Right renal cortex interstitium (tissue), 3 donors: ENCODE measurements at places on chromosomes 2 and 18. TPM values are rescaled to one million over a fixed set of nuclear protein-coding genes. Genes with fewer than 3 reads are reported as not detected.

GRCh38 chr2:191204433-191204832, 40.8 kb upstream of the MYO1B start:
- DNase-seq, result no peak

DNA sequence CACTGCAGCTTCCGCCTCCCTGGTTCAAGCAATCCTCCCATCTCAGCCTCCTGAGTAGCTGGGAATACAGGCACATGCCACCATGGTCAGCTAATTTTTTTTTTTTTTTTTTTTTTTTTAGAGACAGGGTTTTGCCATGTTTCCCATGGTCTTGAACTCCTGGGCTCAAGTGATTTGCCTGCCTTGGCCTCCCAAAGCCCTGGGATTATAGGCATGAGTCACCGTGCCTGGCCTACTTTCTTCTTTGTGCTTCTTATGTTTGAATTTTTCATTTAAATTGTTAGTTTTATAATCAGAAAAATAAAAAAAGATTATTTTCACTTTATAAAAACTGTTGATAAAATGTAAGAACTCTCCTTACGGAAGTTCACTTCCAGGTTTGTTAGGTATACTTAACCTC, 101.5 kb upstream of the LPIN2 start:
- DNase-seq, result no peak

- no peak for DNase-seq
Measured at GRCh38 chr2:232421189-232421785, 14.6 kb downstream of the ALPG start.

GRCh38 chr2:218858671-218859555, 692 bp upstream of the WNT6 start:
- DNase-seq, result no peak

GRCh38 chr2:26196683-26197418, 24.0 kb downstream of the GAREM2 start:
- DNase-seq, result no peak

- DNase-seq, result no peak
Measured at GRCh38 chr2:189552334-189552990, 28.1 kb downstream of the SLC40A1 start.

DNA sequence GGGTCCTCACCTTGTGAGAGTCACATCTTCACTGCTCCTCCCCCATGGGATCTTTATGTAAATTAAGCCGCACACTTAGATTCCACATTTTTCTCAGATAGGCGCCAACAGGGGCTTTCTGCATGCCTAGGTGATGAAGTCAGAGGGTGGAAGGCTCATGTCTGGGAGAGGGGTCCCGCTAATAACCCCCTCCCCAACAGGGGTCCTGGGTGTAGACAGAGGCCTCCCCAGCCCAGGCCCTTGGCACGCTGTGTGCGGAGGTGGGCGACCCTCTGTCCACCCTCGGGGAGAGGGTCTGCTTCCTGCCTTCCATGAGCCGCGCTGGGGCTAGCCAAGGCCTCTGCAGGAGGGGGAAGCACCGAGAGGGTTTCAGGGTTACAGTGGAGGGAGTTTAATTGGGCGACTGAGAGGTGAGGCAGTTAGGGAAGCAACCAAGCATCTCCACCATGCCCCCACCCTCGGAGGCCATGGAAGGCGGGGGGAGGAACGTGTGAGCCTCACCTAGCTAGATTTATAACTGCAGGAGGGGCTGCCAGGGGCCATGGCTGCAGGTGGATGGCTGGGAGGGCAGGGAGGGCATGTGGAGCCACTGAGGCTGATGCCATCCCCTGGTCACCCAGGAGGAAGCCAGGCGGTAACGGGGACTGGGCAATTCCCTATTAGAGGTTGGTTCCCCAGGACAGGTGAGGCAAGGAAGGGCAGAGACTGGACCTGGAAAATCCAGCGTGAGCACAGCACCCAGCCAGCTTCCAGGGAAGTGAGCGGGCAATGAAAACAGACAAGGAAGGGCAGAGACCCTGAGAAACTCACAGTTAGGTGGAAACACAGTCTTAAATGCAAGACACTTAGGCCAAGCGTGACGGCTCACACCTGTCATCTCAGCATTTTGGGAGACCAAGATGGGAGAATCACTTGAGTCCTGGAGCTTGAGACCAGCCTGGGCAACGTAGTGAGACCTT, 7.7 kb upstream of the PXDN start:
- no peak for DNase-seq

- DNase-seq, result no peak
Measured at GRCh38 chr2:145190031-145190703, 670.2 kb upstream of the ZEB2 start.

DNA sequence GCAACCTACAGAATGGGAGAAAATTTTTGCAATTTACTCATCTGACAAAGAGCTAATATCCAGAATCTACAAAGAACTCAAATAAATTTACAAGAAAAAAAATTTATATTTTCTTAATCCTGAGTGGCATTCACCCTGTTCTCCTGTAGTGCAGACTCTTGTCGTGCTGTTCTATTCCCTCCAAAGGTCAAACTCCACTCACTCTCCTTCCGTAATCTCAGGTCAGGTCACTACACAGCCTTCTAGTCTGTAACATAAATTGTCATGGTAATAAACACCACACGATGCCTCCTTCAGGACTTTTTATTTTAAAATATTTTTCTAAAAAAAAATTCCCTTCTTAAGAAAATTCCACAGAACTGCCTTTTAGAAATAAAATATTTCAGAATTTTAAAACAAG, 417.9 kb upstream of the GCFC2 start:
- no peak for DNase-seq

- no peak for DNase-seq
Measured at GRCh38 chr18:31970617-31971016, 27.7 kb upstream of the TRAPPC8 start.

DNA sequence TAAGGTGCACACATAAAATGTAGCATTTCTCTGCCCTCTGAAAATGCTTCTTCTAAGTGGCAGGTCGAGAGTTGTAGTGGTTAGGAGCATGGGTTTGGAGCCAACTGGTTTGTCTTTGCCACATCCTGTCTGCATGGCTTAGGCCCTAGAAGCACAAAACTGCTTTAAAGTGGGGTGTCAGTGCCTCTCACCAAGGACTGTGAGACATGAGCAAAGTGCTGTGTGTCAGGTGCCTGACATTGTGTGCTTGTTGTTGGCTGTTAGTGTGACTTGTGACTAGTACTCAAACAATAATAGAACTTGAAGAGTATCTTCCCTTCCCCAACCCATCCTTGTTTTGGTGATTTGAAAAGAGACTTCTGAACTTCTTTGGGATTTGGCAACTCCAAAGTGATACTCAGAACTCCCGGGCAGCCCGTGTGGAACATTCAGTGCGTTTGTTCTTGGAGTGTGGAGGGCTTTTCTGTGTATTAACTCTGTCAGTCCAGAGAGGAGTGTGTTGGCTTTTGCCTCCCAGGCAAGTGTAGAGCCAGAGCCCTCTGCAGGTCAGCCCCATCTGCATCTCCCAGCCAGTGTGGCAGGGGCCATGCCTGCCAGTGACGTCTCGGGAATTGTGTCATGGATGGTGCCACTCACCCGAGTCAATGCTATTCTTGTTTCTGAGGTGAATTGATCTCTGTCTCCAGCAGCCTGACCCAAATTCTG, 5.0 kb downstream of the MGAT5 start:
- DNase-seq, result no peak

DNA sequence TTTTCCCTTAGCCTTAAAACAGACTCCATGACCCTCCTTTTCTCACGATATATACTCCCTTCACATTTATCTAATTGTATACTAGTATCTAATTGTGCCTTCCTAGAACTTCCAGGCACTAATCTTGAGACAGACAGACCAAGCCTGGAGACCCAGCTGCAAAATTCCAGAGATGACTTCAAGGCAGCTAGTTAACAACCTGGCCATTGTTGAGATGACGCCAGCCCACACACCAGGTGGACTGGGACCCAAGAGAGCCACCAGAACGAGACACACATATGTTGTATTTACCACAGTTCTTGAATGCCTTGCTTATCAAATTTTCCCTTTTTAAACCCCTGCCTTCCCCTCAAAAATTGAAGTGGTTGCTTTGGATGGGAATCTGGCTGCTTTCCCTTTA, 48.9 kb upstream of the SELENOI start:
- DNase-seq, result no peak

GRCh38 chr2:26952374-26952773, 18.1 kb upstream of the MAPRE3 start:
- no peak for DNase-seq

- no peak for DNase-seq
Measured at GRCh38 chr2:17857021-17857420, 21.4 kb upstream of the KCNS3 start.

DNA sequence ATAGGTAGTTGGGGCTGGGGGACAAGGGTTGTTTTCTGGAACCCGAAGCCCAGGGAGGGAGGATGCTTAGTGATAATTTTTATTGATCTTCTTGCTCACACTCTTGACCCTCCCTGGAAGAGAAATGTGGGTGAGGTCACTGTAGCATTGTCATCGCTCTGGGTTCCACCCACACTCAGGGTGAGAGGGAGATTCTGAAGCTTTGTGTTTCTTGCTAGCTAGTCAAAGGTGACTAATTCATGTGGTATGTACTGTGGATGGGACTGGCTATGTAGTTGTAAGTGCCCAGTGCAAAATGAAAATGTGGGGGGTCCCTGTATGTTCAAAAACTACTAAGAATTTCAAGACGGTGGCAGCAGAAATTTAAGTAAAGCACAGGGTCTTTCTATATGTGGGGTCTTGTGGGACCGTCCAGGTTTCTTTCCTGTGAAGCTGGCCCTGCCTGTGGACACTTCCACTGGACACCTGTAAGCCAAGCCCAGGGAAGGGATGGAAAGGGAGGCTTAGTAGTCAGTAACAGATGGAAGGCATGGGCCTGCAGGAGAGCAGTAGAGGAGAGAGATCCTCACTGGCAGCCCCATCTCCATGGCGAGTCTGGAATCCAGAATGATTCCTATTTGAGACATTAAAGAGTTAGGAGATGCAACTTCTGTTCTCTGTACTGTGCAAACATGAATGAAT, 35.0 kb downstream of the TSN start:
- DNase-seq, result no peak

DNA sequence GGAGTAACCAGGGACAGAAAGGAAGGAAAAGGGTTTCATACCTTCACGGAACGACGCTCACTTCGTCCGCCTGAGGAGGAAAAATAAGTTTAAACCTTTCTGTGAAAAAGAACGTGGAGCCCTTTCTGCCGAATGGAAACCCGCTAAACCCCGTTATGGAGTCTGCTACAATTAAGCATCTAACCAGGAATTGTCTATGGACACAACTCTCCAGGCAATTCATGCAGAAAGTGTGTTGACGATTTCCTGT, 528 bp upstream of the PPP4R3B start:
- no peak for DNase-seq

DNA sequence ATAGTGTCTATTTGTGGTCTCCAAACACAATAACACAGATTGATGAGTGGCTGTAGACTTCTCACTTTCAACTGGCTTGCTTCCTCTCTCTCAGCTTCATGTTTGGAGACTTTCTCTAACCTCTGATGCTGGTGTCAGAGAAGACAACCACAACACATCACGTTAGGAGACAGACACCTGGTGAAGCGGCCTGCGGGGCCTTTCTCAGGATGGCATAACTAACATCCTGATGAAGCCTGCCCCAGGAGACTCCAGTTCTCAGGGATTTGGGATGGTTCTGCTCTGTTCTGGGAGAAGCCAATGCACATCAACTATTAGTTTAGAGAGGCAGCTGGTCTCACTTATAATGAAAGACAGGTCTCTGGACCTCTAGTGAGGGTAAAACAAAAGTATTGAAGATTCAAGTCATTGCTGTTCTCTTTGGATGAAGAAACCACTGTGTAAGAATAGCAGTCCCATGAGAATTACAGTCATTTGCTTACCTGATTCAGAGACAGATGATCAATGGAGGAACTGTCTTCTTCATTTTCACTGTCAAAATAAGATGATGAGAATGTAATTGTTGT, 2.0 kb downstream of the IL1A start:
- DNase-seq, result no peak

GRCh38 chr2:237517990-237518389, 30.9 kb downstream of the MLPH start:
- DNase-seq, result no peak

DNA sequence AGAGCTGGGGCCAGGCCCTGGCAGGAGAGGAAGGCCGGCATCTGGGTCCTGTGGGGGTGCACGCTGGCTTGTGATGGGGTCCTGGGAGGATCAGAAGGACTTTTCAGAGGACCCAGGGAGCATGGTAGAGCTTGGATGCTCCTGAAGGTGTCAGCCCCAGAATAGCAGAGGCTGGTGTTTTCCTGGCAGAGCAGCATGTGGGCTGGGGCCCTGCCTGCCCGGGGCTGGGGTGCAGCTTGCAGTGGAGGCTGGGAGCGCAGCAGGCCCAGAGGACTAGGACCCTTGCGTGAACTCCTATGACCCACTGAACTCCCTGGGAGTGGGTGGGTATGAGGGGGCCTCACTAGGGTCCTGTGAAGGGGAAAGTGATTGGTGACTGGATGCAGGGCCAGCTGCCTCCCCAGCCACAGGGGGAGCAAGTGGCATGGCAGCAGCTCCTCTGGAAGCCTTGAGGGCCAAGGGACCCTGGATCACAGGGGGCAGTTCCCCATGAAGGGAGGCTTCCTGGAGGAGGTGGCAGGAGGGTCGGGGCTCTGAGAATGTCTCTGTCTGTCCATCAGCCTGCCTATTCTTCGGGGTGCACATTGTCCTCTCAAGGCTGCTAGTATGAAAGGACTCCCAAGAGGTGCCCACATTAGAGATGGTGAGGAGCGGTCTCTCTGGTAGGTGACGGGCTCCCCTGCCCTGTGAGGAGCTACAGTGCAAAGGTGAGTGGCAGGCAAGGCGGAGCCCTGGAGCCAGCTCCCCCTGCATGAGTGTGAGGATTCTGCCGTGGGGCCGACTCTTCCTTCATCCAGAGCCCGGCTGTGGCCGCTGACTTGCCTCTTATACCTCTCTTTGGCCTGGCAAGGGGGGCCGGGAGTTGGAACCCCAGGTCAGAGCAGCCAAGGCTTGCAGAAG, 249.0 kb downstream of the DYSF start:
- DNase-seq, result no peak

GRCh38 chr18:37499913-37500312, 65.7 kb downstream of the CELF4 start:
- no peak for DNase-seq

GRCh38 chr2:128868686-128869551, 550.3 kb upstream of the HS6ST1 start:
- no peak for DNase-seq

- no peak for DNase-seq
Measured at GRCh38 chr2:150889141-150889540, 372.5 kb downstream of the RBM43 start.

Gene CKAP2L
- 16.4 TPM for polyA plus RNA-seq

Gene SP9
- polyA plus RNA-seq, result not detected

Gene TXNDC2
- polyA plus RNA-seq, result 0.08 TPM

Gene MERTK
- 21.9 TPM for polyA plus RNA-seq

Gene PTH2R
- polyA plus RNA-seq, result 43.1 TPM

Gene GALNT13
- 3.0 TPM for polyA plus RNA-seq

Gene LINC00305
- 2.3 TPM for polyA plus RNA-seq

Gene CFAP221
- polyA plus RNA-seq, result 22.9 TPM

Gene ERBB4
- 60.8 TPM for polyA plus RNA-seq

Gene IMPA2
- 89.9 TPM for polyA plus RNA-seq

Gene ZNF512
- polyA plus RNA-seq, result 89.1 TPM
